ENCODE measurements at places on chromosomes 16 and 17.

DNA sequence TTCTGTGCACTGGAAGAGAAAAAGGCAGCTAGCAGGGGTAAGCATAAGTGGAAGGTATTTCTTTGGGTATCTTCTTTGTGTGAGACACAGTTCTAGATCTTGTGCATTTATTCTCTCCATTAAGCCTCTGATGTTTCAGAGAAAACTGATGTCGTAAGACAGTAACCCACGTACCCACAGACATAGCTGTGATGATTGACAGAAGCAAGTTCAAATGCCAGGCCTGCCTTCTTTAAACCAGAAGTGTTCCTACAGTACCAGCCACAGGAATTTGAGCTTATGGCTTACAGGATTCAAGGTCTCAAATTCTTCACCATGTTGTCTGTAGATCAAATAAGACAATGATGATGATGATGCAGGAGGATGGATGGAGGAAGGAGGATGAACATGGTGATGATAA is 161.4 kb upstream of the KCNJ16 start:
- DNase-seq = no peak

DNA sequence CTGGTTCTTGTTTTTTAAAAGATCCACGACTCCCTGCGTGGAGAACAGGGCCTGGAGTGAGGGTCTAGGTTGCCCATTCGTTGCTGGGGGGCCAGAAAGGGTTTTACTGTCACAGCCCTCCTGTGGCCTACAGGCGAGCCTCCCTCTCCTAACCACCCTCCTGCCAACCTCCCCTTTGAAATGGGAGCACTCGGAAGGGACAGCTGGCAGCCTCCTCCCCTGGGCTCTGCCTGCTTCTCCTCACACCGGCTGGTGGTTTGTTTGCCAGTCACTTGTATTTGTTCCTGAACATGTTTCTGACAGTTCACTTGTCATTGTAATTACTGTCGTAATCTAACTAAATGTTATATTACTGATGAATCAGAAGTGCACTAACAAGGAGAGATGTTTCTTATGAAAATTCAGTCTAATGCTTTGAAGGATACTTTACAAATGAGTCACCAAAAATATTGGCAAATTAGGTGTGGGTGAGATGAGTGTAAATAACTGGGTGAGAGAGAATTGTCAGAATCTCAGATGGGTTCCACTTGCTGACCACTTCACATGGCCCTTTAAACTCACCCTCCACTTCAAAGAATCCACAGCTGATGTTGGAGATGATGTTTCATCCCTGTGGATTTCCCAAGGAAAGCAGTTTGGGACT is 2.7 kb upstream of the SPPL2C start:
- peak; percentile 93 for DNase-seq

DNA sequence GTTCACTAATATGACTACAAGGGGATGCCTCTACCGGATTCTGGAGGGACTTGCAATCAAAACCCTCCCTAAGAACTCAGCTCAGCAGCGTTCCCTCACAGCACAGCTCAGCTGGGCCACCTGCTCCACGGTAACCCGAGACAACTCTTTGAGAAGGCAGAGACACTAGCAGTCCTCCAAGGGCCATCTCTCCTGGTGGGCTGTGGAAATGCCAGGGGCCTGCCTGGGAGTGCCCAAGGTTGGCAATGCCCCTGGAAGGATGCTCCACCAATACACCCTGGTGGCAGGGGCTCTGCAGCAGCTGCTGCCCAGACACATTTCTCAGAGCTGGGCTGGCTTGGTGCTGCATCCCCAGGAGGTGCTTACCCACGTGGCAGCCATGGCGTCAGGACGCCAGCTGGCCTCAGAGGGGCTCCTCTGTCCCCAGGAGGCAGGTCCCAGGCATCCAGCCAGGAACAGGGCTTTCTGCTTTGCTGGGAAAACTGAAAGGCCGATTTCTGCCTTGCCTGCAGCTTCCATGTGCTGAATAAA is 16.5 kb downstream of the CDIP1 start:
- DNase-seq = peak; percentile 89

- DNase-seq = no peak
These were observed 37.1 kb downstream of the YWHAE start for GRCh38 chr17:1362964-1363363.

- peak; percentile 98 for DNase-seq
These were observed 19.1 kb upstream of the HEXD start for GRCh38 chr17:82399041-82399441.

DNA sequence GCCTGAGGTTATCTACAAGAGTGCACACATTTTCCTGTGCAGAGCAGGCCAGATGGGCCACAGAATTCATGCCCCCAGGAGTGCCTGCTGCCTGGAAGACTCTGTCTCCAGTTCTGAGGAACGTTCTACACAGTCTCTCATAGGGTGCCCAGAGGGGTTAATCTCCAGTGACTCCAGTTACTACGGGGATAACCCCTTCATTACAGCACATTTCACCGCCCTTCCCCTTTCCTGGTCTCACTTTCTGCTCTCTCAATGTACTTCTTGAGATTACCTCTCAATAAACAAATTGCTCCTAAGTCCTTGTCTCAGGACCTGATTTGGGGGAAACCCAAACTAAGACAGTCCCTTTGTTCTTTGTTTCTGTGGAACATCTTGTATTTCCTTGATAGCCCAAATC is 5.7 kb downstream of the CD300H start:
- DNase-seq = no peak

DNA sequence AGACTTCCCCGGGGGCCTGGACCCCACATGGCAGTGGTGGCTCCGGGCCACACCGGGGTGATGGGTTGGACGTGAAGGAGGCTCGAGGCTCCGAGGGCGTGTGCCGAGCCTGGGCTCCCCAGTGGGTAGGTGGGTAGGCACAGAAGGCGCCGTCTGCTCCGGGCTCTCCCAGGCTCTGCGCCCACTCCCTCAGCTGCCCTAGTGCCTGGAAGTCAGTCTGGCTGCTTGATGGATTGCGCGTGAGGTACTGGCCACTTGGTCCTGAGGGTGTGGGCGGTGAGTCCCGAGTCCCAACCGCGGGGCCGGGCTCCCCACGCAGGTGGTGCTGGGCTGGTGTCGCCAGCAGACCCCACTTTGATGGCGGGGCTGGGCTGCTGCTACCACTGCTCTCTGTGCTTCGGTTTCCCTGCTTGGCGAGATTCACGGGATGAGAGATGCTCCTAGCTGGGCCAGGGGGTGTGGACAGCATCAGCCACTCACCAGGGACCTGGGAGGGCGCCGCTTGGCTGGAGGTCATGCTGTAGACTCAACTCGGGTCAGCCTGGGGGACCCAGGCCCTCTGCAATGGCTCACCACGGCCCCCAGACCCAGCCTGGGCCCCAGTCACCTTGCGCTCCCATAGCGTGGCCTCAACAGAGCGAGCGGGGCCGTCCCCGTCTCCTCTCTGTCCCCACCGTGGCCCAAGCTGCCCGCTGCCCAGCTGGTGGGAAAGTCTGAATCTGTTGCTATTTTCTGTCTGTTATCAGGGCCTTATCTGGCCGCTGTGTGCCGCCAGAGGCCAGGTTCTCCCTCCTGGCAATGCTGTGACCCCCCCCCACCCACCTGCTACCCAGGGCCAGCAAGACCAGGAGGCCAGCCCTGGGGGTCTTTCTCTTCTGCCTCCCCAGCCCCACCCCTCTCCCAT is 26.1 kb downstream of the ZFPM1 start:
- no peak for DNase-seq

- no peak for DNase-seq
These were observed 57.7 kb downstream of the CMC2 start for GRCh38 chr16:80948886-80949493.

GRCh38 chr17:14859542-14859941 is 405.6 kb downstream of the PMP22 start:
- DNase-seq = no peak

DNA sequence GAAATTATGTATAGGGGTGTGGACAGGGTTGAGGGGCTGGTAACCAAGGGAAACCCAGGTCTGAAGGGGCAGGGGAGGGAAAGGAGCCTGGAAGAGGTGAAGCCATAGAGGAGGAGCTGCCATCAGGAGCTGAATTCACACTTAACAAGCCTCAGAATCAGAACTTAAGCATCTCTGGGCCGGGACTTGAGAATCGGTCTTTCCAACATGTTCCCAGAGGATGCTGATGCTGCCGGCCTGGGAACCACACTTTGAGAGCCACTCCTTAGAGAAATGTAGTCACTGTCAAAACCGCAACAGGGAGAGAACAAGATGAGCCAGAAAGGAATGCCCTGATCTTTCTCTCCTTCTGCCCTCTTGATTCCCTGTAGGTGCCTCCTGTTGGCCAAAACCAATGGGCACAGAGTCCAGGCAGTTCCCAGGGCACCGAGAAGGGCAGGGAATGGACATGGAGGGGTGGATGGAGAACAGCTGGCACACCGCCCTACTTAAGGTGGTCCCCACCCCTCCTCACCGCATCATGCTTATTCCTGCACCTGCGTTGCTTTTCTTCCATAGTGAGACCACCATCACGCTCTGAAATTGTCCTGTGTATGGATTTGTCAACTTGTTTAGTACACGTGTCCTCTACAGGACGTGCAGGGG is 88.5 kb downstream of the GSG1L start:
- DNase-seq = no peak

- DNase-seq = peak; percentile 9
These were observed 105.1 kb downstream of the CHD9 start for GRCh38 chr16:53159781-53160436.

GRCh38 chr17:61299517-61300513 is 99.8 kb upstream of the TBX2 start:
- no peak for DNase-seq

- no peak for DNase-seq
These were observed 22.2 kb upstream of the C17orf107 start for GRCh38 chr17:4877089-4877488.

DNA sequence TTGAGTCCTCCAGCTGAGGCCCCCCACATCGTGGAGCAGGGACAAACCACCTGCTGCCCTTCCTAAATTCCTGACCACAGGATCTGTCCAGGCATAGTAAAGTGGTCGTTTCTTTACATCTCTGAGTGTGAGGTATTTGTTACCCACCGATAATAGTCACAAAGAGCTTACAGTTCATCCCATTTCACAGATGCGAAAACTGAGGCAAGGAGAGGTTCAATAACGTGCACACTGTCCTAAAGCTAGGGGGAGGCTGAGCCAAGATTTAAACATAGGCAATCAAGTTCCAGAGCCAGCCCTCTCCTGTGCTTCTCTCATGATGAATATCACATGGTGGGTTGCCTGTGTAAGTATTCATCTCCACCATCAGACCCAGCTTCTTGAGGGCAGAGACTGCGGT is 135.4 kb downstream of the CCT6B start:
- DNase-seq = no peak

DNA sequence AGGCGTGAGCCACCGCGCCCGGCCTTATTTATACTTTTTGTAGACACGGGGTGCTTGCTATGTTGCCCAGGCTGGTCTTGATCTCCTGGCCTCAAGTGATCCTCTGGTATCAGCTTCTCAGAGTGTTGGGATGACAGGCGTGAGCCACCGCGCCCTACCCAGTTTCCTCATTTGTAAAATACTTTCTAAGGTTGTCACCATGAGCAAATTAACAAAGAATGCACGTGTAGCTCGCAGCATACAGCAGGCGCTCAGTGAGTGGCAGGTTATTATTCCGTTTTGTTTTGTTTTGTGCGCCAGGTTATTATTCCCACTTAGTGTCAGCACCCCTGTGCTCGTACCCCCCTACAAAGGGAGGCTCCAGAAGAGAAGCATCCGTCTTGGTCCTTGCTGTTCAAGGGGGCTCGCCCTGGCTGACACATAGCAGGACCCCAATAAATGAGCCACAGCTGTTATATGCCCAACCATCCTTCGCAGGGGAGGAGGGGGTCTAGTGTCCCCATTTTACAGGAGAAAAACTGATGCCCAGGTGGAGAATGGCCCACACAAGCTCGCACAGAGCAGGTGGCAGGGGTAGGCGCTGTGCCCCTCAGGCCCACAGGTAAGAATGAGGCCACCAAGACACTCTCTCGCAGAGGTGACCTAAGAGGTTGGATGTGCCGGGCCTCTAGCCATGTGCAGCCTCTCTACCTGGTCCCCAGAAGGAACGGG is 686 bp upstream of the MIEF2 start:
- DNase-seq = no peak

GRCh38 chr16:23670137-23670776 is 8.4 kb upstream of the PLK1 start:
- DNase-seq = no peak

- no peak for DNase-seq
These were observed 26.3 kb downstream of the NLRP1 start for GRCh38 chr17:5557990-5558389.

GRCh38 chr17:82103553-82104451 is 5.8 kb upstream of the FASN start:
- no peak for DNase-seq

DNA sequence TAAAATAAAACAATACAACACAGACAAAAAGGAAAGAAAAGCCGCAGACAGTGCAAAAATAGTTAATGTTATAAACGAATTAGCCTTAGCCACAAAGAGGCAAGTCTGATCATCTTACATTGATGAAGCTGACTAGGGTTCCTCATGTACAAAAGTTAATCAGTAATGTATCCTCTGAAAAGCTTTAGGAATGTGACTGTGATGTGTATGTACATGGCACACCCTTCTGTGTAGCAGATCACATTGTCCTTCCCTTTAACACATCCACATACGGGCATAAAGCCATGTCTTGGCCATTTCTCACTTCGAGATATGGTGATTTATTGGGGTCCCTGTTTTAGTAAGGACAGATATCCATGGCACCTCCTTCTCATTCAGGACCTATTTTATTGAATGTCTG is 1327.5 kb upstream of the CDH8 start:
- no peak for DNase-seq

DNA sequence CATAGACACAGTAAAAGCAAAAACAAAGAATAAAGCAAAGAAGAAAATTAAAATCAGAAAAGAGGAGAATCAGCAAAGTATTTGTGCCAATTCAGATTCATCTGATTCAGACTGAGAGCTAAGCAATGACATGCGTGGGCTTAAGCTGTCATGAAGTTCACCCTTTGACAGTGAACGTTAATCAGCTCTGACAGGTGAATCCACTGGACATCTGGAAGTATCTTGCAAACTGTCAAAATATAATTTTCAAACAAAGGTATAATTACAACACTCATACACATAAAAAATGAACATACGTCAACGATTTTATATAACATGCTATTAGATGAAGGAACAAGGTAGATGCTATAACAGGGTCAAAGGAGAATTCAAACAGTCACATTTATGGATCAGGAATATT is 596.3 kb upstream of the SALL1 start:
- no peak for DNase-seq

DNA sequence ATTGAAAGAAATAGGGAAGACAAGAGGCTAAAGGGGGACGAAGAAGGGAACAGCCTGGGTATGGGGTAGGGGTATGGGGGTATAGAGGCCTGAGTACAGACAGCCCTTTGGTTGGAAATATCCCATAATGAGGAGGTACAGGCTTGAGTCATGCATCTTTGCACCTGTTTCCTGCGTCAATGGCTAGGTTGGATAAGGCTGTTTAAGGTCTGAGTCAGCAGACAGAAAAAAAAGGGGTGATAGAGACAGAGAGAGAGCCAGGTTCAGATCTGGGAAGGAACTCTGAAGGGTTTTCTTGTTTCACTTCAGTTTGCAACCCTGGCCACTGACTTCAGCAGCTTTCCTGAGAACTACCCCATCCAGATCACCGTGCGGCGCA is 8.5 kb downstream of the FNDC8 start:
- DNase-seq = no peak

- peak; percentile 30 for DNase-seq
These were observed 3.9 kb downstream of the GNAO1 start for GRCh38 chr16:56195151-56195550.

- no peak for DNase-seq
These were observed 73.3 kb downstream of the COG7 start for GRCh38 chr16:23379707-23380106.

Measured in NCI-H1694 (cell line).